ENCODE measurements at places on chromosomes 2 and 18.

DNA sequence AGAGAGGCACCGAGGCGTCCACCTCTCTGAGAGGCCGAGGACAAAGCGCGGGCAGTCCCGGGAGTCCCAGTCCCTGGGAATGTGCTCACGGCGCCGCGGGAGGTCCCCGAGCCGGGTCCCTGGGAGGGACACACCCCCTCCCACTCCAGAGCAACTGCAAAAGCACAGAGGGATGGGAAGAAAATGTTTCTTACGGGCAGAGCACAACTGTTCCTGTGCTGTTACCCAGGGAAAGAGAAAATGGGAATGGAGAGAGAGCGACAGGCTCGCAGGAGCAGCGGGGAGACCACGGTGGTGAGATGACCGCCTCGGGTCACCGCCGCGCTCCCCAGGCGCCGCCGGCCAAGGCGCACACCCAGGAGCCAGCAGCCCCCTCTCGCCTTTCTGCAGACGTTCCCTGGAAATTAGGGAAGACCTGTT lies 1.2 kb upstream of the BCL11A start:
- DNase-seq, result no peak

- no peak for DNase-seq
Measured at GRCh38 chr2:100718065-100718629, 101.8 kb upstream of the NPAS2 start.

DNA sequence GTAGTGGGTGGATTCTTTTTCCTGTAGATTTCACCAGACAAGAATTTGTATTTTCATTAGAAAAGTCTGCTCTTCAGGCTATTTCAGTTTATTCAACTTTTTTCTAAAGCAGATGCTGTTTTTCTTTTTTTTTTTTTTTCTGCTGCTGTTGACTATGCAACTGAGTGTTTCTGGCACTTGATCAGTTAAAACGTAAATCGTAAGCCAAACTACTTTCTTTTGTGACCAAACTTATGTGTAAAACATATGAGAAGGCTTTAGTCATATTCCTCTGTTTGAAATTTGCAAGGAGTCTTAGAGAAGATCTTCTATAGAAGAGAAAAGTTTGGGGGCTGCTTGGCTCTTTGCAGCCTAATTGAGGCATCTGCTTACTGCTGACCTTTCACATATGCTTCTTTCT lies 170.1 kb downstream of the PARD3B start:
- DNase-seq, result no peak

GRCh38 chr2:202510911-202511310 lies 123.9 kb upstream of the FAM117B start:
- no peak for DNase-seq

DNA sequence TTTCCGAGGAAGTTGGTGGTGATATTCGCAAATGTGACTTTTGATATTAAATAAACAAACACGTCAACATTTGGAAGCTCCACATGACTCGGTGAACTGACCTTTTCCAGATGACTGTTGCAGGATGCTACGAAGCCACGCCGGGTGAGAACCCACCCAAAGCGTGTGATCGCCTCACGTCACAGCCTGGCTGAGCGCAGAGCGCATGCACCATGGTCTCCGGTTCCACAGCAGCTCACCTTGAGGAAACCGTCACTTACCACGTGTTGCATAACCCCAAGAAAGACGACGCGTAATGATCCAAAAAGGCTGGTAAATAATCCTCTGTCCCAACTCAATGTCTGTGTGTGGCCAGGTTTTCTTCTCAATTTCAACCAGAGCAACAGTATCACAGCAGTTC lies 64.5 kb upstream of the CTDP1 start:
- peak; percentile 7 for DNase-seq

DNA sequence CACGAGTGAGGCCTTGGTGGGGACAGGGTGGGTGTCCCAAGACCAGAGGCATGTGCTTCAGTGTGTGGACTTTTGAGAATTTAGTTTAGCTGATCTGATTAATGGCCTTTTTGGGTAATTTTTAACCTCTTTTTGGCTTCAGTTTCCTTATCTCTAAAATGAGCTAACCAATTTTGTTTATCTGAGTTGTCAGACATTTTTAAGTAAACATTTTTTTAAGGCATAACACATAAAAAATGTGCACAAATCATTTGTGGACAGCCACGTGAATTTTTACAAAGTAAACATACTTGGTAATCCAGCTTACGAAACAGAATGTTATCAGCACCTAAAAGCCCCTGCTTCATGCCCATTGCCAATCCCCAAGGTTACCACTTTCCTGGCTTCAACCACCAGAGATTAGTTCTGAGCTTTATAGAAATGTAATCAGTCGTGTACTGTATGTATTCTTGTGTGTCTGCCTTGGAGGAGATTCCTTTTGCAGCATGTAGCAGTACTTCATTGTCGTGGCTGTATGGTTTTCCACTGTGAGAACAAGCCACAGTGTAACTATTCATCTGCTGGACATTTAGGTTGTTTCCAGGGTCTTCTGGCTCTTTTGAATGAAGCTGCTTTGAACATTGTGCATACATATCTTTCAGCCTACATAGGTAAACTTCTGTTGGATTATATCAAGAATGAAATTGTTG lies 8.4 kb upstream of the INO80C start:
- DNase-seq, result no peak

DNA sequence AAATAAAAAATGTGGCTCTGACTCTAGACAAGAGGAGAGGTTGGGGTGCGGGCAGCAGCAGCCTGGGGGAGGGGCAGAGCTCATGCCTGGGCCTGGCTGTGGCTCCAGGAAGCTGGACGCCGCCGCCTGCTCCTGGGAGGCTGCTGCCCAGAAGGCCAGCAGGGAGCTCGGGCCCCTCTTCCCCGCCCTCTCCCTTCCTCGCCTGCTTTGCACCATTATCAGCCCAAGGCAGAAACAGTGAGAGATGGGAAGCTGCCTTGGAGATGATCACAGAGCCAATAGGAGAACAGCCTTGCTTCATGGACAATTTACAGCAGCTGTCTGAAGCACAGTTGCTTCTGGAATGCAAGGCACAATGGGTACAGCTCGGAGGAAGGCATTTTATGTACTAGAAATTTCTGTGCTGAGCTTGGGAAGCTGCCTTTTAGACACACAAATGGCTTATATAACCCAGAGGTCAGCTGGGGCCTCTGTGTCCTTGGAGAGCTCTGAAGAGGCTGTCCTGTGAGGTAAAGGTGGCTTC lies 55.3 kb upstream of the AFF3 start:
- DNase-seq, result no peak

GRCh38 chr2:201436141-201436540 lies 15.1 kb downstream of the TRAK2 start:
- DNase-seq, result no peak

GRCh38 chr18:41206341-41206830 lies 748.6 kb upstream of the PIK3C3 start:
- no peak for DNase-seq

DNA sequence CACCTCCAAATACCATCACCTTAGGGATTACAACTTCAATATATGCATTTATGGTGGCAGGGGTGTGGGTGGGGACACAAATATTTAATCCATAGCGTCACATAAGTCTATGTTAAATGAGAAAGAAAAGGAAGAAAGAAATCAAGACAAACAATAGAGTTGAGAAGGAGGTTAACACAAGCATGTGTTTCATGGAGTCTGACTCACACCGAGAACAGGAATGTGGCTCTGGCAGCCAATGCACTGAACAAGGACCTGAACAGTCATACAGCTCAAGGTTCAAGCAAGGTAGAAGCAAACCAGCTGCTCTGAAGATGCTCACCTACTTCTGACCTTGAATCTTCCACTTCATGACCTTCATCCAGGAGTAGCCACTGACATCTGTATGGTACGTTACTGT lies 36.2 kb upstream of the LPIN1 start:
- no peak for DNase-seq

GRCh38 chr2:111685342-111685741 lies 198.7 kb downstream of the ANAPC1 start:
- no peak for DNase-seq

GRCh38 chr18:7338846-7339245 lies 108.0 kb downstream of the LRRC30 start:
- DNase-seq, result no peak

DNA sequence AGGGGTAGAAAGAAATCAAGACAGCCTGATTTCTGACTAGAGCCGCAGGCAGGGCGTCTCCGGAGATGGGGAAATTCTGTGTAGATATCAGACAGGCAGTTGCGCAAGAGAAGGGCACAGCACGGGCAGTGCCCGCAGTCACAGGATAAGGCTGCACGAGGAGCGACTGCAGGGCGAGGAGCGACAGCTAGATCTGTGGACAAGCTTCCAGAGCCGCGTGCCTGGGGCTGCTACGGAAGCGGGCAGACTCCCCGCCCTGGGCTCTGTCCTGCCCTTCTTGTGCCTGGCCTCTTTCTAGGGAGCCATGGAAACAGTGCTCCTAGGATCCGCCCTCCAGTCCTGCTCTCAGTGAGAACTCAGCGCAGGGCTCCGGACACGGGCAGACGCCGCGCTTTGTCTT lies 12.6 kb downstream of the MC5R start:
- DNase-seq, result no peak

GRCh38 chr2:101801496-101801895 lies 104.0 kb downstream of the MAP4K4 start:
- DNase-seq, result no peak

All from activated CD4-positive, CD25-positive, alpha-beta regulatory T cell treated with anti-CD3 and anti-CD28 coated beads, Interleukin-2, amount 50 U/mL, for 72 hours (primary cell).